Memory B cell (primary cell): ENCODE measurements at places on chromosomes 6 and 20.
A peak's percentile ranks its signal among the peaks of the same experiment; 100 is the strongest.

GRCh38 chr6:158050955-158051354 lies 69.3 kb downstream of the SYNJ2 start:
- no peak for DNase-seq

DNA sequence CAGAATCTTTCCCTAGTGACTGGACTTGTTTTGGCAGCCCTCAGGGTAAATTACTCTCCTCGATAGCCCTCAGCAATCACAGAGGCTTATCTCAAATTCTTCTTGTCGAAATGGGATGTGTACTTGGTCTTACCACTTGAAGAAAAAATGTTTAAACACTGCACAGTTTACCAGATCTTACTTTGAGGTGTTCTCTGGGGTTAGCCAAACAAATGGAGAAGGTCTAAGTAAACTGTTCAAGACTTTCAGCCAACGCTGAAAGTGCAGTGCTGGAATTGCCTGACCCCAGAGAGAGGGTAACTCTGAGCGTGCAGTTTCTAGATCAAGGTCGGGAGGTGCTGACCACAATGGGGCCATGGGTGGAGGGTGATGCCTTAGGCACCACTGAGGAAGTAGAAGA lies 39.2 kb downstream of the MYLIP start:
- no peak for DNase-seq

DNA sequence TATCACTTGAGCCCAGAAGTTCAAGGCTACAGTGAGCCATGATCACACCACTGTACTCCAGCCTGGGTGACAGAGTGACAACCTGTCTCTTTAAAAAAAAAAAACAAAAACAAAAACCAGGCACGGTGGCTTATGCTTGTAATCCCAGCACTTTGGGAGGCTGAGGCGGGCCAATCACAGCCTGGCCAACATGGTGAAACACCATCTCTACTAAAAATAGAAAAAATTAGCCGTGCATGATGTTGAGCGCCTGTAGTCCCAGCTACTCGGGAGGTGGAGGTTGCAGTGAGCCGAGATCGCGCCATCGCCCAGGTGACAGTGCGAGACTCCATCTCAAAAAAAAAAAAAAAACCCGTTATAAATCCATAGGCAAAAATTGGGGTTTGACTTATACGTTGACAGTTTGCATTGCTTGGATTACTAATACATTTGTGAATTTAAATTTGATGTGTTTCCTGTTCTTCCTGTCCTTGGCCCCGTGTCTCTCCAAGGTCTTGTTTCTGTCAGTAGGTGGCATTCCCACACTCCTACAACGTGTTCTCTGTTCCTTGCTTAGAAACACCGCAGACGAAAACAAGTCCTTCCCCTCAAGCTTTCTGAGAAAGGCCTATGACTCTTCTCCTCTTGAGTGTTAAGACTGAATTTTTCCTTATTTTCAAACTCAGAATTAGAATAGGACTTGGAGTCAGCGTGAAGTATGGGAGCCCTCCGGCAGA lies 147.0 kb downstream of the DTNBP1 start:
- DNase-seq: no peak

GRCh38 chr20:44754554-44754953 lies 8.9 kb downstream of the KCNK15 start:
- no peak for DNase-seq

DNA sequence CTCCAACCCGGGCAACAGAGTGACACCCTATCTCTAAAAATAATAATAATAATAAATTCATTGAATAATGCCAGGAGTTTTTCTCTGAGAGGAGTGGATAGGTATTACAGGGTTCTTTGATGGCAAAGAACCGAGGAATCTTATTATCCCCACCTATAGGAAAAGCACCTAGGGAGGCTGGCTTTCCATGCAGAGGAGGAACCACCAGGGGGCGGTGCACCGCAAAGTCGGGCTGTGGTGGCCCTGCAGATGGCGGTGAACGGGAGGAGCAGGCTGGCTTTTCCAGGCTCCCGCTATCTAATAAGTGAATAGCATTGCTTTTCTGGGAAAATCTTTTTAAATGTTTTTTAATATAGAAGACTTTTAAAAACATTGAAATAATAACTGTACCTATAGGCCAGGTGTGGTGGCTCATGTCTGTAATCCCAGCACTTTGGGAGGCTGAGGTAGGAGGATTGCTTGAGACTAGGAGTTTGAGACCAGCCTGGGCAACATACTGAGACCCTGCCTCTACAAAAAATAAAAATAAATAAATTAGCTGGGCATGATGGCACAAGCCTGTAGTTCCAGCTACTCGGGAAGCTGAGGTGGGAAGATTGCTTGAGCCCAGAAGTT lies 864.2 kb downstream of the KIF16B start:
- peak; percentile 69 for DNase-seq

DNA sequence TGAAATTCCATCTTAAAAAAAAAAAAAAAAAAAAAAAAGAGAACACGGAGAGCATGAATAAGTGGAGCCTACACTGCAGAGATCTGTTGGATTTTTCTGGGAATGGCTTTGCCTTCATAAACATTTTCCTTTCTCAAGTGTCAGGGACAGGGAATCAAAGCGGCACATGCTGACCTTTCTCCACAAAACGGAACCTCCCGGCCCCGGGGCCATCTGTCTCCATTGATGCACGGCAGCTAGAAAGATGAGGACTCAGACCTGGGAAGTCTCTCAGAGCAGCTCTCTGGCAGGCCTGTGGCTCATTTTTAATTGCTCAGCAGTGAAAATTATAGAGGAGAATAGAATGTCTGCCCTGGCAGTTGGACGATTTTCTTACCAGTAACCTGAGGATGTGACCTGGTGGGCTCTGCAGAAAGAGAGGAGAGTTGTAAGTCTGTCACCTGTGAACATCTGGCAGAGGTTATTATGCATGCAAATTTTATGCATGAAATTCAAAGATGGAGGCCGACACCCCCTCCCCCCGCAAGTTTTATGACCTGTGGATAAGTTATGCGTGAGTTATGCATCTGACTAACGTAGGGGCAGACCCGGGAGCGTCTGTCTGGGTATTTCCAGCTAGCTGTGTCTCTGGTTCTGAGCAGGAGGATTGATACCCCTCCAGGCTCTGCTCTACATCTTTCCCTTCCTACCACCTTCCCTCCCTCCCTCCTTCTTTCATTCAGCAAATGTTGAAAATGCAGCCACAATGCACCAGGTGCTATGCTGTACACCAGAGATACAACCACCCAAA lies 352.5 kb downstream of the CDH26 start:
- DNase-seq: no peak

GRCh38 chr6:142387997-142388815 lies 86.4 kb downstream of the ADGRG6 start:
- no peak for DNase-seq

DNA sequence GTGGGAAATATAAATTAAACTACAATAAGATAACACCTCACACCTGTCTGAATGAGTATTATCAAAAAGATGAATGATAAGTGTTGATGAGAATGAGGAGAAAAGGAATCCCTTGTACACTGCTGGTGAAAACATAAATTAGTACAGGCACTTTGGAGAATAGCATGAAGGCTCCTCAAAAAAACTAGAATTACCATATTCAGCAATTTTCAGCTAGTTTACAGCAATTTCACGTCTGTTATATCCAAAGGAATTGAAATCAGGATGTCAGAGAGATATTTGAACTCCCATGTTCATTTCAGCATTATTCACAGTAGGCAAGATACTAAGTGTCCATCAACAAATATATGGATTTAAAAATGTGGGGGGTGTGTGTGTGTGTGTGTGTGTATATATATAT lies 292.6 kb downstream of the CLVS2 start:
- DNase-seq: no peak

DNA sequence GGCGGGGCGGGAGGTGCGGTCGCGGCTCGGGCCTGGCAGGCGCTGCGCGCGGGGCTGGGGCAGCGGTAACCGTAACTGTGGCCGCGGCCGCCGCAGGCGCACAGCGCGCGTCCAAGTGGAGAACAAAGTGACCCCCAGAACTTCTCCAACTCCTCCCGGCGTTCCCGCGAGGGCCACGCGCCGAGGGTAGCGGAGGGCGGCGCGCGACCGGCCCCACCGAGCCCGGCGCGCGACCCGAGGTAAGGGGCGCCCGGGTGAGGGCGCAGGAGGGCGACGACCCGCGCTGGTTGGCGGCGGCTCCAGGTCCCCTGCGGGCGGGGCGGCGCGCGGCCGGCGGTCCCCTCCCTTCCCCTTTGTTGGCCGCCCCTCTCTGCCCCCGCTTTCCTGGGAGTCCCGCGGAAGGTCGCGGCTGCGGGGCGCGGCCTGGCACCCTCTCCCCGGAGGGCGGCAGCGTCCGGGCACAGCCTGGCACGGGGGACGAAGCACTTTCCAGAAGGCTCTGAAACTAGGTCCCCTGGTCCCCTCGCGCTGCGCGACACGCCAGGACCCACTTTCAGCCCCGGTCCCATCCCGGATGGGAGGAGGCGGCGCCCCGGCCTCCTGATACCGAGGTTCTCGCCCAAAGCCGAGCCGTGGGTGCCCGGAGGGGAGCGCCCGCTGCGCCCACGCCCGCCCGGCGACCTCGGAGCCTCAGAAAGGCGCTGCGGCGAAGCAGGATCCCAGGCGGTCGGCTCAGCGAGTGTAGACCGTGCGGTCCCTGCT lies at the start of gene TIAM2:
TIAM2 (plus strand) TSS at position 62 of the 762 bp plus-strand sequence. CDS start 133,909 bp downstream, outside the sequence.
- DNase-seq: peak; percentile 12

- DNase-seq: no peak
These were observed 617.0 kb upstream of the ARID1B start for GRCh38 chr6:156160007-156160794.

GRCh38 chr6:132122871-132123270 lies 171.7 kb upstream of the CCN2 start:
- no peak for DNase-seq

DNA sequence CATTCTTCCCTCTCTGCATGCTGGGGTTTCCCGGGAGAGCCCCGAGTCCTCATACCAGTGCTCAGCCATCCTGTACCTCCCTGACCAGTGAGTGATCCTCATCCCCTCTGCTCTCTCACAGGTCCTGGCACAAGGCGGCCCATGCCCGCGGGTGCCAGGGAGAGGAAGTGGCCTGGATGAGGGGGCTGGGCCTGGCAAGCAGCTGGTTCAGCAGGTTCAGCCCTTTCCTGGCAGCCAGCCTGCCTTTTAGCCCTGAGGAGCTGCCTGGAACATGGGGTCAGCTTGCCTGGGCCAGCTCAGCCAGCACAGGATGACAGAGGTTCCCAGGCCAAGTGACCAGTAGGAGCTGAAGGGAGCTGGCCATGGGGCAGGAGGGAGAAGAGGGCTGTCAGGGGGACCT lies 10.9 kb downstream of the MOCS1 start:
- no peak for DNase-seq

- DNase-seq: no peak
These were observed 42.1 kb upstream of the SRPK1 start for GRCh38 chr6:35962779-35963560.

- DNase-seq: no peak
These were observed 667 bp downstream of the CAP2 start for GRCh38 chr6:17393892-17394631.

DNA sequence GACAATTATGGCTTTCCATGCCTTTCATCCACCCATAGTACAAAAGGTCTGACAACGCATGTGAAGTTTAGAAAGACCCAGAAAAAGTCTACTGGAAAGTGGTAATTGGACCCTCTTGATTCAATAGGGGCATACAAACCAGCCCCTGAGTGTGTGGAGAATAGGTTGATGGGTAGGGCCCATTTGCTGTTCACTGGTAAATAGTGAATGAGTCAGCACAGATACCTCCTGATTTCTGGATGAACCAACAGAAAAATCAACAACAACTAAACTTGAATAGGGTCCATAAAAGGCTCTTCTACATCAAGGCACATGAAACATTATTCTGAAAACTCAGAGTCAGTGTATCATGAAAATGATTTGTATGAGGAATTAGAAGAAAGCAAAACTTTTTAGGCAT lies 235.4 kb upstream of the SLC35B3 start:
- no peak for DNase-seq

DNA sequence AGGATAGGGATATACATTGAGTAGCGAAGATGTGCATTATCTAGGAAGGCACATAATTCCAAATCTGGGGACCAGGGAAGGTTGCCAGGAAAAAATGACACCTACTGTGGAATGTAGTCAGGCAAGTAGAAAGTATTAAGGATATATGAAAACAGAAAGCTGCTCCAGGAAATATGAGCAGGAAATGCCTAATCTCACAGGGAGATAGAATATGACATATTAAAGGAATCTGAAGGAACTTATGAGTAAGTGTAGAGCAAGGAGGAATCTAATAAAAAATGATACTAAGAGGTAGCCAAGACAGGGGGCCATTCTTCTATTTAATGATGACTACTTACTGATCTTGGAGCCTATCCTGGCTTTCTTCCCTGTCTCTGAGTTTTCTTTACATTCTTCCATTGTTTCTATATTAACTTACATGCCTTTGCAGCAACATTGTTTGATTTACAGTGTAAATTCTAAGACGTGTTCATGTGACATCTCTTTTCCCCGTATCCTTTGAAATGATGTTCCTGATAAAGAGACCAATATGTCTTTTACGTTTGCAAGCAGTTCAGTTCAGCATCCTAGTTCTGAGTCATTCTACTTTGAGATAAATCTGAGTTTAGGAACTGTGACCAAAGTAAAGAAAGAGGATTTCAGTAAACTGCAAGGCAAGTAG lies 58.6 kb downstream of the TINAG start:
- no peak for DNase-seq

DNA sequence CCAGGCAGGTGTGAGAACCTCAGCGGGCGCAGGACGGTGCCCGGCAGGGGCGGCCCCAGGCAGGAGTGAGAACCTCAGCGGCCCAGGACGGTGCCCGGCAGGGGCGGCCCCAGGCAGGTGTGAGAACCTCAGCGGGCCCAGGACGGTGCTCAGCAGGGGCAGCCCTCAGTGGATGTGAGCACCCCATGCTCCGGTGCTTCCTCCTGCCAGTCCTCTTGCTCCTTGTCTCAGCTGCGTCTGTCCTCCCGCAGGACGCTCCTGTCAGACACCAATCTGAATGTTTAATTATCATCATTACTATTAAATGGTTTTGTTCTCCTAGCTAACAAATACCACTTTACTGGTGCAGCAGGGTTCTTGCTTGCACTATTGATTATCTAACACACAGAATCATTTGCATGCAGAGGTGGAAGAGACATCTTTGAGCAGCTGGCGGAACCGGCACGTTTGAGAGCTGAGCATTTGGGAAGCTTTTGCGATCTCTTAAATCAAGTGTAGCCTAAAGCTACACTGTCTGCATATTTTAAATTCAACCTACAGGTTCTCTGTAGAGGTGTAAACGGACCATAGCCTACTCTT lies 39.4 kb upstream of the DACT2 start:
- DNase-seq: no peak

DNA sequence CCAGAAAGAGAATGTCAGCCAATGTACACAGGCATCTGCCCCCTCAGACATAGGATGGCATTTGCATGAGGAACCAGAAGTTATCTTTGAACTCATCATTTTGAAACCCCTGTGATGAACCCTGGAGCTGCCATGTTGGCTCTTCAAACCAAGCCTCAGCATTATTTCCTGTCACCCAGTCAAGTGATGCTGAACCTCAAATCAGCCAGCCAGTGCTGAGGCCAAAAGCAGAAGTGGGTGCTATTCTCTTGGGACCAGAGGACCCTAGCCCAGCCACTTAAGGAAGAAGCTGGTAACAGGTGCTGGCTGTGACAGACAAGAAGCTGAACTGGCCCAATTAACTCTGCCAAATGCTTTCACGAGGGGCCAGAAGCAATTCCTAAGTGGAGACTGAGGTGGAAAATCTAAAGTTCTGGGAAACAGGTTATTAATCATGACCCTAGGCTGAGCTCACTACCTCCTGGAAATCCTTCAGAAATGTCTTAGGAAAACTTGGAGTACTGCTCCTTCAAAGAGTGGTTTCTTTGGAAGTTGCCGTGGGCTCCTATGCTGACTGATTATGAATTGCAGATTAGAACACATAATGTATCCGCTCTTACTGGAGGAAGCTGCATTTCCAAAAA lies 4.0 kb downstream of the PKIG start:
- peak; percentile 86 for DNase-seq
